ENCODE measurements at places on chromosomes 11 and 22.

- no peak for DNase-seq
These were observed 953.2 kb downstream of the OPCML start for GRCh38 chr11:132579136-132579535.

GRCh38 chr22:20088263-20088648, 8.2 kb downstream of the DGCR8 start:
- no peak for DNase-seq

- no peak for DNase-seq
These were observed 12.4 kb downstream of the DGCR8 start for GRCh38 chr22:20092477-20092854.

DNA sequence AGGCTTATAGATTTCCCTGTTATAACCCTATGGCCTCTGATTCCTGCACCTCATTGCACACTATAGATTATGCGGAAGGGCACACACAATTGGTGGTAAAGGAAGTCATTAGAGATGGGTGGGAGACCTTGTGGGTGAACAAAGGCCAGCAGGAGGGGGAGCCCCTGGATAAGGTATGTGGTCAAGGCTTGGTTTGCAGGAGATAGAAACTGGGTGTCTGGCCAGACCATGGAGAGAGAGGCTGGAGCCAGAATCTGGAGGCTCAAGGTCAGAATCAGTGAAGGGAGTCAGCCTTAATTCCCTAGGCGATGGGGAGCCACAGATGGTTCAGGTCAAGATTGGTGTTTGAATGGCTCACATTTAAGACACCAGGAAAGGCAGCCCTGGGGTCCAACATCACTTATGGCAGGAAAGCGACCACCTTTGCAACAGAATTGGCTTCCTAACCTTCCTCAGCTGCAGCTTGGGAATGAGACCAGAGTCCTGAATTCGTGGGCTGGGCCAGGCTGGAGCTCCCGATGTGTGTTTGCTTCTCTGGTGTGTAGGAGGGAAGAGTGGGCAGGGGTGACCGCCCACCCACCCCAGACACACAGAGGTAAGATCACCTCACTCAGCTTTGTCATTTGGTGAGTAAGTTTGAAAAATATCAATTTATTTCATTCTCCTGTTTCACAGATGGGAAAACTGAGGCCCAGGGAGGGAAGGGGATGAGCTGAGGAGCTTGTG, 22.7 kb upstream of the SCUBE1 start:
- DNase-seq = no peak

DNA sequence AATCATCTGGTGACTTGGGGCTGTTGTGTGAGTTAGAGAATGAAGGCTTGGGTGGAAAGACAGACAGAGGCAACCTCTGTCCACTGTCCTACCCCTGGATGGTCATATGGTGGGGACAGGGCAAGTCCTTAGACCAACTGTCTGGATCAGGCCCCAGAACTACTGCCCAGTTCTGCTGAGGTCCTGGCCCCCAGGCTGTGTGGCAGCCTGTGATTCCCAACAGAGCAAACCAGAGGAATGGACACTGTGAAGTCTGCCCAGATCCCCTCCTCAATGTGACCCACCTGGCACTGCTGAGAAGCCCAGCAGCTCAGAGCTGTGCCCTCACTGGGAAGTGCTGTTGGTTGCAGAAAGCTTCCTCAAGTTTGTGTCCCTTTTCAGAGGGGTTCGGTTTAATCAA, 69.0 kb downstream of the GGTLC2 start:
- DNase-seq = no peak

GRCh38 chr11:118435290-118435892, 901 bp upstream of the KMT2A start:
- peak; percentile 44 for DNase-seq

DNA sequence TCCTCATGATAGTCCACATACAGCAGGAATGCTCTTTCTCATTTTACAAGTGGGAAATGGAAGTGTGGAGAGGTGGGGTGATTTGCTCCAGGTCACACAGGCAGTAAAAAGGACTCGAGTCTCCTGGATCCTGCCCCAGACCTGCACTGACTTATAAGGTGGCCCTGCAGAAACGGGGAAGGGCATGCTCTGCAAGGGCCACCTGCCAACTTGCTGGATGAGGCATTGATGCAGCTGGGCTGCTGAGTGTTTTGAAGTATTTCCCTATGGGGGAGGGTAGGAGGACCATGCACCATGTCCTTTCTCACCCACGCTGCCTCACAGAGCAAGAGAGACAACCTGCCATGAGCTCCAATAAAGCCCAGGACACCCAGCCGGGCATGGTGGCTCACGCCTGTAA, 36.9 kb downstream of the OR6Q1 start:
- DNase-seq = no peak

DNA sequence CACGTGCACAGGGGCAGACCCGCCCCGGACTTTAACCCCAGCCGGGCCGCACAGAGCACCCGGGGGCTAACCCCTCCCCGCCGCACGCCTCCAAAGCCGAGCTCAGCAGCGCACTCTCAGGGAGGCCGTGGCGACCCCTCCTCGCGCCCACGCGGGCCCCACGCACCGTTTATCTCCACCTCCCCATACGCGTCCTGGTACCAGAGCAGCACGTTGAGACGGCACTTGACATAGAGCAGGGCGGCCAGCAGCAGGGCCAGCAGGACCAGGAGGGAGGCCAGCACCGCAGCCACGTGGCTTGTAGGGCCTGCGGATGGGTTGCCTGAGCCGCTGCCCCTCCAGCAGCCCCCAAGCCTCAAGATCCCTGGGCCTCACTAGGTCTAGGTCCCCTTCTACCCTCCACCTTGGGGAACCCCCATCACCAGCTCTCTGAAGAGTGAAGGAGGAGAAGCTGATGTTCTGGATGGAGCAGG, 7.1 kb downstream of the SIGIRR start:
- no peak for DNase-seq

GRCh38 chr11:33532720-33533385, 167.8 kb downstream of the C11orf91 start:
- DNase-seq = no peak

- DNase-seq = no peak
These were observed 29.5 kb upstream of the IGSF9B start for GRCh38 chr11:133985981-133986944.

- DNase-seq = no peak
These were observed 38.3 kb downstream of the PIK3IP1 start for GRCh38 chr22:31253949-31254348.

- no peak for DNase-seq
These were observed 13.7 kb downstream of the GDPD4 start for GRCh38 chr11:77287615-77288273.
